Uterus (tissue), 4 donors: ENCODE measurements at places on chromosomes 2 and 18.
A peak's percentile ranks its signal among the peaks of the same experiment; 100 is the strongest.

GRCh38 chr2:197460649-197461048, 7.3 kb downstream of the COQ10B start:
- no peak for DNase-seq

DNA sequence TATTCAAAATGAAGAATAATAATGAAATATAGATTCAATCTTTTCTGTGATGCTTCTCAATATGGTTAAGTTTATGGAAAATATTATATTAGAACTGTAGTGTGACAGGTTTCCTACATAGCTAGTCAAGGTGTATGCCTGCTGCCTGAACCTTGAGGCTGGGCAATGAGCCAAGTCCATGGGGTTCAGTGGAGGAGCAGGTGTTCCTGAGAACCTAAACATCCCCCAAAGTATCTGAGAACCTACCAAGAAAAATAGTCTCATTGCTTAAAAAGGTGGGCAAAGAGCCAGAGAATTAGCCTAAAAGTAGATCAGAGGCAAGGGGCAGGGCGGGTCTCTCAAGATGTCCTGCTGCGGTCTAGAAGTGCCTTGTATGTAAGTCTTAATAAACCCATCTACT, 185.9 kb upstream of the SPHKAP start:
- no peak for DNase-seq

- DNase-seq, result no peak
Observed at GRCh38 chr2:83990636-83991035, 468.4 kb downstream of the SUCLG1 start.

DNA sequence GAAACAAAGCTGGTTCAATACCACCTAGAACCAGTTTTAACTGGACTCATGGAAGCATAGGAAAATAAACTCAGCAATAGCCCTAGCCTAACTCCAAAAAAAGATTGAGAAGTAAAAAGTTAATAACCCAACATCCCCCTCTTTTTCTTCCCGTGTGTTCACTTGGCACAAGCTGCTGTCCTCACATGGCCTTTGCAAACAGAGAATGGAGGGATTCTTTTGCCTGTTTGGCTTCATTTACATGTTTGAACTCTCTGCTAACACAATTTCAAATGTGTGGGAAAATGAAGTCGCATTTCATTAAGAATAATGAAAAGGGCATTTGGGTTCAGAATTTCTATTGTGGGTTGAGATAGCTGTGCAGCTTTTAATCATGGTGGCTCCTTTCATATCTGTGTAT, 589.2 kb upstream of the LRRTM1 start:
- no peak for DNase-seq

GRCh38 chr18:46909497-46909896, 7.8 kb downstream of the PIAS2 start:
- DNase-seq, result no peak

- no peak for DNase-seq
Observed at GRCh38 chr2:166573391-166573790, 79.3 kb upstream of the SCN7A start.

DNA sequence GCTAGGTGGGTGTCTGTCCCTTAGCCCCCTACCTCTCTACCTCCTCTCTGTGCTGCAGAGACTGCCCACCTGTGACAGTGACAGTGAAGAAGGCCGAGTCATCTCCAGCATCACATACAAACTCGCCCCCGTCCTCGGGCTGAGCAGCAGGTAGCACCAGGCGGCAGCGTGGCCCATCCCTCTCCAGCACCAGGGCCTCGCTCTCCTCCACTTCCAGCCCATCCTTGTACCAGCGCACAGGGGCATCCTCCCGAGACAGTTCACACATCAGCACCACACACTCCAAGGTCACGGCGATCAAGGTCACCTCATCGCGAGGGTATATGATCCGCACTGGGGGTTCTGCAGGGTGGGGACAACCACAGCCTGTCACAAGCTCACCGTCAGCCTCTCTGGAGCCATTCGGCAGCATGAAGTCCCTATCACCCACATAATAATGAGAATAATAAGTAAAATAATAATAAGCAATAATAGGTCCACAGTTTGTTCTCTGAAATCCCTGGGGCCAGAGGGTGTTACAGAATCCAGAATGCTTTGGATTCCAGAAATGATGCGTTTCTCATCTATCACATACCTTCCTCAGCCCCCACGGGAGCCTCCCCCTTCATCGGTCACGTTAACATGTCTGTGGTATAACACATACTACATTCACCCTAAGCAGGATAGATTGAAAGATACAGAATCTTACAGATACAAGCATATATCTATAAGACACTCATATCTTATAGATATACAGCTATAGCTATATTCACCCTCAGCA, 12.0 kb downstream of the OBSL1 start:
- no peak for DNase-seq

DNA sequence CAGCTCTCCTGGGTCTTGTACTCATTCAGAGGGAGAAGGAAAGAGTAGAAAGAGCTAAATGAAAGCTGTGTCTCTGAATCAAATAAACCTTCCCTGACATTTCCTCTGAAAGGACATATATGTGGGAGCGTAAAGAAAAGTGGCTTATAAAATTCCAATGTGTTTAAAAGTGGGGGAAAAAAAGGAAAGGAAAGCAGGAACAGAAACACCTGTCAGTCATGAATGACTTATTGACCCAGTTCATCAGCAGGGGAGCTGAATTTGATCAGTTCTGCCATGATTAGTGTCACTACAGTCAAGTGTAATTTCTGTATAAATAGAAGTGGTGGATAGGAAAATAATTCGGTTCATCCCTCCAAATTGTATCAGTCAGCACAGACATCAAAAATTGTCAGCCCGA, 382.5 kb downstream of the ERBB4 start:
- DNase-seq, result no peak

- peak; percentile 95 for DNase-seq
Observed at GRCh38 chr18:9334329-9334972, at the start of gene TWSG1. Gene TWSG1, plus strand, starts transcription at chr18:9334773. Its CDS starts 2,457 bp downstream, at chr18:9337230.

GRCh38 chr2:159783556-159783955, 14.5 kb downstream of the CD302 start:
- no peak for DNase-seq

- DNase-seq, result no peak
Observed at GRCh38 chr2:206935991-206936842, 3.1 kb upstream of the CPO start.

- DNase-seq, result no peak
Observed at GRCh38 chr18:14971461-14972185, 223.7 kb downstream of the ANKRD30B start.

GRCh38 chr18:76764291-76764901, 58.0 kb upstream of the ZNF236 start:
- no peak for DNase-seq

DNA sequence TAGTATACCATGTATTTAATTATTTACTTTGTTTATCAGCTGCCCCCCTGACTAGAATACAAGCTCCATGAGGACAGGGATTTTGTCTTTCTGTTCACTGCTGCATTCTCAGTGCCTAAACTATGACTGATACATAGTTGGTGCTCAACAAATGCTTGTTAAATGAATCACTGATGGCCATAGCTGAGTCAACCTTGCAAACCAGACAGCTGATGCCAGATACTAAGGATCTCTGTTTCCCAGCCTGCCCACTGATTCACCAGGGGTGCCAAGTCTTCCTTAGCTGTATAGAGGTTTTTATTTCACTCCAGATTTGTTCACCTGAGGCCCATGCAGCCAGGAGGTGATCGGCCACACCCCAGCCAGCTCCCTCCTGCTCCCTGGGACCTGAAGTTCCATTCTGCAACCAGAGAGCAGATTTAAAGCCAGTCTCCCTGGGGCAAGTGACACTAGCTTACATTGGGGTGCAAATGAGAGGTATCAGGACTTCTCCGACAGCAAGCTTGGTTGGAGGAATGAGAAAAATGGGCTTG, 92.2 kb downstream of the C1QL2 start:
- DNase-seq, result no peak

DNA sequence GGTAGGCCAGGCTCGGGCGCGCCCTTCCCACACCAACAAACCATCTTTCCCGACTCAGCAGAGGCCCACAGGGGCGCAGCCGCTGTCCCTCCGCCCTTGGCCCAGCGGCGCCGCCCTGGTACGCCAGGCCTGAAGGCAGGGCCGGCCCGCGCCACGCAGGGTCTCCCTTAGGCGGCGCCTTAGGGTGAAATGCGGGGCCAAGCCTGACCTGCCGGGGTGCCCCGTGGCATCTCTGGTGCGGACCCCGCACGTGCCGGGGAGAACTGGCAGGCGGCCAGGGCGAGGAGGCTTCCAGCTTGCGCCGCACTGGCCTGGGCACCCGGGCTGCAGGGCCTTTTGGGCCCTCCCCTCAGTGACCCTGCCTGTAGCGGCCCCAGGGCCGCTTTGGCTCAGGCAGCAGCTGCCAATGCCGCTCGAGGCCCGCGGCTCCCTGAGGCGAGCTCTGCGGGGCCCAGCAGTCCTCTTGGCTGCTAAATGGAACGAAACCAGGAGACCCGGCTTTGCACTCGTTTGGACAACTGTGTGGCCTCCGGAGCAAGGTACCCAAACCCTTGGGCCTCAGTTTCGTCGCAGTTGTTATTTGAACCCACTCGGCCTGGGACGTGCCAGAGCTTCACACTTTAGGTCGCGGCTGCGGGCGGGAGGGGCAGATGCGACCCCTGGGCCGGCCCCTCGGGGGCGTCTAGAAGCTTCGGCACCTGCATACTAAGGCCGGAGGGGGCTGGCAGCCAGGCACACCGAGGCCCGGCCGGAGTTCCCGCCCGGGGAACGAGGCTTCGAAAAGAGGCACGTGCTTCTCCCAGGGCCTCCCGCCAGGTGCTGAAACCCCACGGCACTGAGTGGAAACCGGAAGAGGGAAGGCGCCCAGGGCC, 8.5 kb downstream of the OTX1 start:
- no peak for DNase-seq
